ENCODE measurements at places on chromosomes 1 and 21. TPM values are rescaled to one million over a fixed set of nuclear protein-coding genes. Genes with fewer than 3 reads are reported as not detected.

Gene TSSK3
- 0.98 TPM for total RNA-seq

Gene COL9A2
- total RNA-seq: 0.33 TPM

Gene OR2AJ1
- not detected for total RNA-seq

Gene PGLYRP3
- total RNA-seq: not detected

Gene CASQ1
- not detected for total RNA-seq

Gene E2F2
- 2.6 TPM for total RNA-seq

Gene LHX8
- not detected for total RNA-seq

Gene ENO1
- 1,929 TPM for total RNA-seq

Gene S100B
- not detected for total RNA-seq

Gene CELA2B
- total RNA-seq: not detected

Gene DMRTA2
- not detected for total RNA-seq

Gene HSF2BP
- 1.1 TPM for total RNA-seq

Gene B3GALNT2
- 39.8 TPM for total RNA-seq

Gene SUSD4
- total RNA-seq: not detected
